ENCODE measurements at places on chromosomes 7 and 10.
A peak's percentile ranks its signal among the peaks of the same experiment; 100 is the strongest.

DNA sequence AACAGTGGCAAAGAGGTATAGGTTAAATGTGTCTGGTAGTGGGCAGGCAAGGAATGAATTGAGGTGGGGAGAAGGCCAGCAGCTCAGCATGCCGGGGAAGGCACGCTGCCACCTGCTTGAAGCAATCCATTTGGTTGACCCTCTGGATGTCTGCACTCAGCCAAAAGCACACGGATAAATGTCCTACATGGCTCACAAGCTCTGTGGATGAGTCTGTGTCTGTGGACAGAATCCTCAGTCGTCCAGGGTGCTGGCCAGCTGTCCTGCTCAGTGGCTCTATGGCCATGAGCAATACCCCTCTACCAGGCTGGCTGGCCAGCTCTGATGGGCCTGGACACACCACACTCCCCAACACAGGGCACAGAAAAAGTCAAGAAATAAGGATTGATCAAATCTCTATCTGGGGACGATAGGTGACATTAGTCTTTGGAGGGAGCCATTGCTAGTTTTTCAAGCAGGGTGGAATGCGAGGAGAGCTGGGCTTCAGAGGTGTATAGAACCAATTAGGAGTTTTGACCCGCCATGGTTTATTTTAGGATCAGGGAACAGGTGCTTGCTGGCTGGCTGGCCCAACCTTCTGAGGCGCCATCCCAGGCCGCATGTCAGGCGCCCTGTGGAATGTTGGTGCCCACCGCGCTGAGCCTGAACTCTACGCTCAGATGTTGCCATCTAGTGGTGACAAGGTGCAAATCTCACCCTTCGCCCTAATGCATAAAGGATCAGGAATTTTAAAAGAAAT is 493.4 kb downstream of the TNS3 start:
- peak; percentile 7 for DNase-seq

- DNase-seq = no peak
Observed at GRCh38 chr7:151506901-151507382, 12.8 kb downstream of the RHEB start.

- no peak for DNase-seq
Observed at GRCh38 chr10:76082956-76083355, 651.5 kb downstream of the LRMDA start.

DNA sequence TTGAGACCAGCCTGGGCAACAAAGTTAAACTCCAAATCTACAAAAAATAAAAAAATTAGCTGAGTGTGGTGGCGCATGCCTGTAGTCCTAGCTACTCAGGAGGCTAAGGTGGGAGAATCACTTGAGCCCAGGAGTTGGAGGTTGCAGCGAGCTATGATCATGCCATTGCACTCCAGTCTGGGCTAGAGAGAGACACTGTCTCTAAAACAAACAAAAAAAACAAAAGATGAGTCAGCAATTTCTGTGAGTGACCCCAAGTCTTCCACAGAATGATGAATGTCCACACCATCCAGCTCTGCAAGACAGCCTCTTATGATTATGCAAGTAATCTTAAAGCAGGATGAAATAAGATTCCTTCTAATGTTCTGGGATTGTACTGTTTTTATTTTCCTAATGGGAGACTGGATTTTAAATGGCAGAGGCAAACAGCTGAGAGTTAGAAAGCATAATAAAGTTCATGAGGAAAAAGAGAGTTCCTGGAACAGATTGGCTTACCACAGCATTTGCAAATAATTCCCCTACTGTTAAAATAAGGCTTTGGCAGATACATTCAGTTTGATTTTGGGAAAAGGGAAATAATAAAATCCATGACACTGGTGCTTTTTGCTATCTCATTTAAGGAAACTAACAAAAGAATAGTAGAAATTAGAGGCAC is 18.9 kb upstream of the PRKAR2B start:
- DNase-seq = no peak

GRCh38 chr10:70578371-70578947 is 24.1 kb downstream of the PRF1 start:
- DNase-seq = peak; percentile 80

DNA sequence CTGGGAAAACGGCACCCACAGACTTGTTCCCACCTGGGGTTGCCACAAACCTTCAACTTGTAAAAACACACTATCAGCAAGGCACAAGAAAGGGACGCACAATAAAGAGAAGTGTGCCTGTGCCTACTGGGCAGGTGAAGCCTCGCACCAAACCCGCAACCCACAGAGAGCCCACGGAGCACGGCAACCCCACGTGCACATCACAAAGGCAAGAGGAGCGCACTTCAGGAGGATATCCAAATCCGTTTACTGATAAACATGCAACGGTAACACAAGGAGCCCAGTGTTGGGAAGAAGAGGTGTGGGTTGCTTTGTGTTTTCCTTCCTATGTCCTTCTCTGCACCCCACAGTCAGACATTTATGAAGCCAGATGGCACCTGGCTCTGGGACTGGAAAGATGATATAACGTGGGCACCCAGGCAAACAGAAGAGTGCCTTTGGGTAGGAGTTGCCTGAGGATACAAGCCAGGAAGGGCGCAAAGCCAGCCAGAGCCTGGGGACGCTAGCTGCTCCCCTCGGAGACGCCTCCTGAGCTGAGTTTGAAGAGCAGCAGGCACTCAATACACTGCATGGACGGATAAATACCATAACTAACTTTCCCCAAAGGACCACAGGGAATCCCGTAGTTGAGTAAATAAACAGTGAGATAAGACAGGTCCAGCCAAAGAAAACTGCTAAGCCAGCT is 41.6 kb downstream of the TCERG1L start:
- DNase-seq = no peak

- DNase-seq = no peak
Observed at GRCh38 chr10:75739414-75740143, 308.2 kb downstream of the LRMDA start.

DNA sequence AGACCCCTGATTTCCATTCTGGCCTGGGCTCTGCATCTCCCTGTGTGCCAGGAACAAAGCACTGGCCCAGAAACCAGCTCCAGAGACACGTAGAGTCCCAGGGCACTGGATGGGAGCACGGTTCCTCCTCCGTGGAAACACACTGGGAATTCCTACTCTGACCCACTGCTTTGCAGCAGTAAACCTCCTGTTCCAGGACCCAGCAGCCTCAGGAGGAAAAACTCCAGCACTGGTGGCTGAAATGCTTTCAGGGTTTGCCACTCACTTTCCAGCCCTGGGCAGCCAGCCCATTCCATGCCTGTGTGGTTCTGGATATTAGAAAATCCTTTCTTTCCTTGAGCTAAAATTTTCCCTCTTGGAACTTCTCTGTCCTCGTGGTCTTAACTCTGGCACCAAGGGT is 58.0 kb downstream of the FAM171A1 start:
- DNase-seq = no peak

DNA sequence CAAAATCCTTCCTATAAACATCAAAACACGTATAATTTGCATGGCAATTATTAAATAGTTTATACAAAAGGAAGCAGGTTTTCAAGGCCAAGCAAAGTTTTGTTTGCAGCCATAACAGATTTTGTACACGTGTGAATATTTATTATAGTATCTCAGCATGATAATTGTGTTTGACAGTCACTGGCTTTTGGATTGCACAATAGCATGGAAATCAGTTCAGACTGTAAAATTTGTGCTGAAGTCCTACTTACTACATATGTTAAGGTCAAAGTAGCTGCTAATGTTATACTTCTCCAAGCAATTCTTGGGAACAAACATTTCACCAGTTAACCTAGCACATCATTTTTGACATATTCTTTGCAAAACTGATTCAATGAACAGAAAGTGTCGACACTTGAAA is 287.6 kb upstream of the POM121L12 start:
- no peak for DNase-seq

DNA sequence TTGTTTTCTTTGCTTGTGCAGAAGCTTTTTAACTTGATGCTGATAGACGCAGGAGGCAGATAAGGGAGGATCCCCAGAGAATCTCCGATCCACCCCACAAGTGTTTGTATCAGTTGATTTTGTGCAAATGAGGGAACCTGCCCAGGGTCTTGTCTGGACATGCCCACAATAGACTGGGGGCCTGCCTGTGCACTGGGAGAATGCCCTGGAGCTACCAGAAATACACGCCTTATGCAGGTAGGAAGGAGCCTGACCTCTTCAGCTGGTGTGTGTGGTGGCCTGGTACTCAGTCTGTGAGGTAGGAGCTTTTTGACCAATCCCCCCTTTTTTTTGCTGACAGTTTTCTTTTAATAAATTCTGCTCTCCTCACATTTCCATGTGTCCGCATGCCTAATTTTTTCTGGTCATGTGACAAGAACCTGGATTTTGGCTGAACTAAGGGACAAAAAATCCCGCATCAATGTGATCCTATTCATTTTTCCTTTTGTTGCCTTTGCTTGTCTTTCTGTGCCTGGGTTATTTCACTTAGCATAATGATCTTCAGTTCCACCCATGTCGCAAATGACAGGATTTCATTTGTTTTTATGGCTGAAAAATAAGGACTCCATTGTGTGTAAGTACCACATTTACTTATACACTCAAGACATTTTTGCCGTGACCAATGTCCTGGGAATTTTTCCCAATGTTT is 430.6 kb upstream of the NRG3 start:
- no peak for DNase-seq

DNA sequence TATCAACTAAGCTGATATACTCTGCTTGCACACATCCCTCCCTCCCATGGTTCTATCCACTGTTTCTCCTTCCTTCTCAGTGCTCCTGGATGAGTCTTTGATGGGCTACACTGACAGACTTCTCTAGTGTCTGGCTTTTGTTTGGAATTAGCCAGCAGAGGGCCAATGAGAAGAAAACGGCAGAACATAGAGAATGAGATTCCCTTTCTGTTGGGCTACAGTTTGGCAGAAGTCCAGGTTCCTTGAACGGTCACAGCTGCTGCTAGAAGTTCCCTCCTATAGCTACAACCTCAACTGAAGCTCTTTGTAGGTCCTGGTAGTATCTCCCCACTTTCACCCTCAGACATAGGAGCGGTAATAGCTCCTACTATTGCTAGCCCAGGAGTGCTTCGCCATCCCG is 251.1 kb upstream of the LRRN3 start:
- DNase-seq = peak; percentile 1

DNA sequence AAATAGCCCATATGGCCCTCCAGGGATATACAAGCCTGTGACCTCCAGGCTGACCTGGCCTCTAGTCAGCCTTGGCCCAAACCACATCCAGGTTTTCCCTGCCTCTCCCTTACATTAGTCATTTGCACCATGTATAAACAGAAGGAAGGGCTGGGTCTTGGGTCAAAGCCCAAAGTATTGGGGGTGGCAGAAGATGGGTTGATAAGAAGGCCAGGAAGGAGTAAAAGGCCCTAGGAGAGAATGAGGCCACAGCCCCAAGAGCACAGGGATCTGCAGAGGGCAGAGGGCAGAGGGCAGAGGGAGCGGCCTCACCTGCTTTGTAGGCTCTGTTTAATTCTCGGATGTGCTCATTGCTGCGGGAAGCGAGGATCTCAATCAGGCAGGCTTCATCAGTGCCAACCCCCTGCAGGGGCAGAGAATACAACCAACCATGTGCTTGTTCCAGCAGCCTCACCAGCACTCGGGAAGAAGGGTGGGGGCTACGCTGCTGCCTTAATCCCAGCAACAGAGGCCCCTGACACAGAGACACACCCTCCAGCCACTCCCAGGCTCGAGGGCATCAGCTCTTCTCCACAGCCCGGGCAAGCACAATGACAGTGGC is 31.3 kb downstream of the PLAC9 start:
- no peak for DNase-seq

- DNase-seq = peak; percentile 56
Observed at GRCh38 chr10:74177140-74177677, 26.2 kb downstream of the ADK start.

GRCh38 chr7:73811760-73812168 is 19.0 kb upstream of the CLDN4 start:
- DNase-seq = peak; percentile 59

DNA sequence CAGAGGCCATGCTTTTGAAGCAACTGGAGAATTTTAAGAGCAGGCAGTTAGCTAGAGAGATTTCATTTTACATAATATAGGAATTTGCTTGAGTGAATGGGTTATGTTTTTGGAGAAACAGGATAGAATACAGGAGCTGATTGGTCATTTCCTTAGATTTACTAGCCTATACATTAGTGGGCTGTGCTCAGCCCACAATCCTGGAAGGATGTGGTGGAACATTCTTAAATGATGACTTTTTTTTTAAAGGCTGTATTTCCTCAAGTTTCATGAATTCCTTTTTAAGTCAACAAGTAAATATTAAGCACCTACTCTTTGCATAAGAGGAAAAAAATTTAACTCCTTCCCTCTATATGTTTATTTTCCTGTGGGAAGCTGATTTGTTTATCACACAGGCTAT is 314.4 kb upstream of the BMPER start:
- DNase-seq = no peak

GRCh38 chr10:86632009-86632800 is 22.1 kb upstream of the OPN4 start:
- DNase-seq = no peak

GRCh38 chr7:139635526-139636302 is 112.2 kb downstream of the CLEC2L start:
- peak; percentile 66 for DNase-seq

- DNase-seq = no peak
Observed at GRCh38 chr10:111079241-111079760, 2.5 kb downstream of the ADRA2A start.

DNA sequence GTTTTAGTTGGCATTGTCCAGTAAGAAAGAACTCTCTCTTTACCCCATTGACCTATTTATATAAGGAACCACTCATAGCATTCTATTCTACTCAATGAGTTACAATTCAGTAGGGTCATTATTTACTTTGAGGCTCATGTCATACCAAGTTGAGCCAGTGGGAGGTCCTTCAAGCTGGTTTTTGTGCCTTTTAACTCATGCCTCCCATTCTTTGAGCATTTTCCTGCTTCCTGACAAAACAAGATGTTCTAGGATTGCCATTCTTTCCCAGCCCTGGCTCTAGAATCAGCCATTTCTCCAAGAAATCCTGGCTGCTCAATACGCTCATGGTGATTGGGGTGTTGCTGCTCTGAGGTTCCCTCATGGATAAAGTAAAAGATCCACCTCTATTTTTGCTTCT is 250.1 kb downstream of the ABCA13 start:
- DNase-seq = no peak

- no peak for DNase-seq
Observed at GRCh38 chr10:28839600-28840007, 162.3 kb downstream of the BAMBI start.

DNA sequence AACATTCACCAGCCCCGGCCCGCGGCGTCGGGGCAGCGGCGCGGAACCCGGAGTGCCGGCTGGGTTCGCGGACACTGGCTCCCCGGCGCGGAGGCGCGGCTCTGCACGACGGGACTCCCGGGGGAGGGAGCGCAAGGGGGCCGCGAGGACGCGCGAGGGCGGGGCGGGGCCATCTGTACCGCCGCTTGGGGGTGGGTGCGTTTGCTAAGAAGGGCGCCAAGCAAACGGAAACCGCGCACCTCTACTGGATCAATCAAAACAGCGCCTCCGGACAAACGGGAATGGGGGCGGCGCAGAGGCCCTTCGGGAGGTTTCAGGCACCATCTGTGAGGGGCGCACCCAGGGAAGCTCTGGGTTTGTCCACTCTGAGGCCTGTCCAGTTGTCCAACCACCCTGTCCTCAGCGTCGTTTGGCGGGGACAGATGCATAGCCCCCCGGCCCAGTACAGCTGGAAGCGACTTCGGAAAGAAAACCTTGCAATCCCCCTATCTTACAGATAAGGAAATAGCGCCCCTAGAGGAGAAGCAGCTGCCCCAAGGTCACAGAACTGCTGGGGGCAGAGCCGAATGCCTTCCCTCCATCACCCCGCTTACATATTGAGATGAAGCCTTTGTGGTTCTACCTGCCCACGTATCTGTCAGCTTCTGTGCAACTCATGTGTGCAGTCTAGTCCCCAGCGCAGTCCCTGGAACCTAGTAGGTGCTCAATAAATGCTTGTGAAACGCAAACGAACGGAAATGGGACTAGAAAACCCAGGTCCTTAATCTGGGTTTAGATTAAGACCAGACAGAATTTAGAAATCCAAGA is 10.7 kb upstream of the SLIT1 start:
- DNase-seq = peak; percentile 81

All from CD4-positive, alpha-beta T cell treated with Interleukin-6 for 4 hours (primary cell).